ENCODE measurements at places on chromosomes 7 and 10.

DNA sequence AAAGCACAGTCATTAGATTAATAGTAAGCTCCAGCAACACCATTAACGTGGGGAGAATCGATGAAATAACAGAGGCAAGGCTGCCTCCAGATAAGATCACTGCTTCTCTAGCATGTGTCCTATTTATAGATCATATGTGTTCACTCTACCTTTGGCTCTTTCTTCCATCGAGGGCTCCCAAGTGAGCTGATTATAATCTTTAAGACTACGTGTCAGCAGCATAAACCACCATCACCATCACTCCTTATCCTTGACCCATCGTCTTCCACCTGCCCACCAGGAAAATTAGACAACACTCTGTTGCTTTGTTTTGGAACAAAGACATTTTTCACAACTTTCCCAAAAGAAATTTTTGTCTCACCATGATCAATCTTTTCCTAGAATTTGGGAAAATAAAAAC, 71.2 kb upstream of the CARD11 start:
- no peak for DNase-seq

GRCh38 chr7:83119494-83119893, 43.2 kb downstream of the PCLO start:
- no peak for DNase-seq

DNA sequence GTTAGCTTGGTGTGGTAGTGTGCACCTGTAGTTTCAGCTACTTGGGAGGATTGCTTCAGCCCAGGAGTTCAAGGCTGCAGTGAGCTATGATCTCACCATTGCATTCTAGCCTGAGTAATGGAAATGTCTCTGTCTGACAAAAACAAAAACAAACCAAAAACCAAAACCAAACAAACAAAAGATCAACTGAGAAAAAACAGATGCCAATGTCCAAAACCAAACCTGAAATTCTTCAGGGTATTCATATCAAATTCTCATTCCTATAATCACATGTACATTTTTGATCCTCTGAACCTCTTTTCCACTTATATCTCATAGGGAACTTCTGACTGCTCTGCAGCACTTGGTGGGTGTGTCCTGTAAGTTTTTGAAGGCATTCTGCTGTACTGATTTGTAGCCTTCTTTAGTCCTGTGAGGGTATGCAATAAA, 87.0 kb downstream of the CDK6 start:
- no peak for DNase-seq

DNA sequence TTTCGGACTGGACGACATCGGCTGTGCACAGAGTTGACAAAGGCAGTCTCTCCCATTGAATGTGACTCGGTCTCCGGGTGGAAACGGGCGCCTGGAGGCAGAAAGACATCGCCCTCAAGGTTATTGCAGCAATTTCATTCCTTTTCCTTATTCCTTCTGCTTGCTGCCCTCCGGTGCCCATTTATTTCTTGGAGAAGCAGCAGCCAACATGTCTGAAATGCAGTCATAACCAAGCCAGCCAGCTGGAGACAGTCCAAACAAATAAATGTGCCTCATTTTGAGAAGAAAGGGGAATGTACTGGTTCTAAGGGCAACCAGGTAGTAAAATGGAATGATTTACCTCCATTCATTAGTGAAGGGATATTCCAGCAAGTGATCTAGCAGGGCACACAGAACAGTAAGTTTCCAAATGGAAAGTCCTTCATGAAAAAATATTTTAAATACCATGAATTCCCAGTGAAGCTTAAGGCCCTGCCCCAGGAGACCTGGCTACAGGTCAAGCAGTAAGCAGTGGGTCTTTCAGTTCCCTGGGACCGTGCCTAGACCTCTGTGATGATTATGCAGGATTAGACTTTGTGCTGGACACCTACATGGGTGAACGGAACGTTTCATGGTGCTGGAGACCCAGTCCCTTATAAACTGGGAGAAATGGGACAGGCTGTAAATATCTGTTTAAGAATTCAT, 86.6 kb downstream of the ABLIM1 start:
- no peak for DNase-seq

DNA sequence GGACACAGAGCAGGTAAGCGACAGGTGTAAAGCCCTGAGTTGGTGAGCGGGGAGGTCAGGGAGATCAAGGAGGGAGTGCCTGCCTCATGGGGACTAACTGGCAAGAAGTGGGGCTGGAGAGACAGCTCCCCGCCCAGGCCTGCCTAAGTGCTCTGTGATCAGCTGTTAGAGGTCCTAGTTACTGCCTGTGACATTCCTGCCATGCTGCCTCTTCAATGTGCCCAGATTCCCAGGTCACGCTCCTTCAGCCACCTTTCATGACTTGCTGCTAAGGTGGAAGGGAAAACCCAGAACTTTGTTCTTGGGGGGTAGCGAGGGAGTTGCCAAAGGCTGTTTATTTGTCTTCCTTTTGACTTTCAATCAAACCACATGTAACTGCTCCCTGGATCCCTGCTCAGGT, 114.3 kb upstream of the ZNF438 start:
- no peak for DNase-seq

DNA sequence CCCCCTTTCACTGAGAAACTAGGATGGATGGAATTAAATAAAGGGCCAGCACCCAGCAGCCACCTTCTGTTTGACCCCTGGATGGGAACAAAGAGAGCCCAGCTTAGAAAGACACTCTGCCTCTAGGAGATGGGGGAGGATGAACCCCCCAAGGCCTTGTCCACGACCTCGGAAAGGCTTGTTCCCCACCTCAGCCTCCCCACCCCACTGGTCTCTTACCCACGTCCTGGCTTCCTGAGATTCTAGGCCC, 9.7 kb downstream of the ITPRIP start:
- no peak for DNase-seq

DNA sequence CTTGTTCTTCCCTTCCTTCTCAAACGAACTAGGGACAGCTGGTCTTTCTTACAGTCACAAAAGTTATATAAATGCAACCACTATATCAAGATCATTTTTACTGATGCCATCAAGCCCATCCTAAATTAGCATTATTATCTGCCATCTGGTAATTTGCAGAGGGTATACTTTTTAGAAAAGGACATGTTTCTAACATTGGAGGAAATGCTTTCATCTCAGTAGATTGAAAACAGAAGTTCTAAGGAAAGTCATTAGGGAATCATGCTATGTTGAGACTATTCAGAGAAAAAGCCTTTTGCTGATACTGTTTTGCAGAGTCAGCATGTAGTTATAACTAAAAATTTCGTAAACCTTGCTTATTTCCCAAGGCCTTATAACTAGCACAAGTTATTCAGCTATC, 146.7 kb downstream of the WNT2 start:
- no peak for DNase-seq

DNA sequence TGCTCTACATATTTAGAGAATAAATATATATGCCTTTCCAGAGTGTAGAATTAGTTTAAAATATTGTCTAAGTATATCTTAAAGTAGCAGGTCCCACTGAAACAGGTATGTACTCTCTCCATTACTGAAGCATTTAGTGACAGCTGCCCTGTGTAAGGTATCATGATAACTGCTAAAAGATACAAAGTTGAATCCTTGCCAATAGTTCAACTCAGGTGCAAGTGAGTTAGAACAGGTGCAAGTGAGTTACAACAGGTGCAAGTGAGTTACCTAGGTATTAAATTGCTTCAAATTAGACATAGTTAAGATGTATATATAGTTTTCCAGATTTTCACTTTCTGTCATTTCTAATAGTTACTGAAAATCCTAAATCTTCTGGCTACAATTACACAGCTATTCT, 119.1 kb downstream of the CNOT4 start:
- DNase-seq = no peak

DNA sequence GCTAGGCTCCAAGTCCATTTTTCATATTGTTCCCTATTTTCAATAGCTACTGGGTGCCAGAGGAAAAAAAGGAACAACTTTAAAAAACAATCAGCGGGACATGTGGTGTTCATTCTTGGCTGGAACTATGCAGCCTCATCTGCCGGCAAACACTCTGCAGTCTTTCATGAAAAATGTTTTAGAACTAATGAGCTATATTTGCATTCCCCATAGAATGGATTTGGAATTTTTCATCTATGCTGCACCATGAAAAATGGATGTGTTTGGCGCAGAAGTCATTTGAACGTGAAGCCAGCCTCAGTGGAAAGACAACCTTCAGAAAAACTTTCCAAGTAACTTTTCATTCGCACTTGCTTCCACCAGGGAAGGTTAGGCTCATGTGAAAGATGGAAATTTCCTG, 270.5 kb downstream of the SKAP2 start:
- DNase-seq = no peak

- no peak for DNase-seq
Measured at GRCh38 chr7:132280335-132280734, 295.9 kb downstream of the PLXNA4 start.

DNA sequence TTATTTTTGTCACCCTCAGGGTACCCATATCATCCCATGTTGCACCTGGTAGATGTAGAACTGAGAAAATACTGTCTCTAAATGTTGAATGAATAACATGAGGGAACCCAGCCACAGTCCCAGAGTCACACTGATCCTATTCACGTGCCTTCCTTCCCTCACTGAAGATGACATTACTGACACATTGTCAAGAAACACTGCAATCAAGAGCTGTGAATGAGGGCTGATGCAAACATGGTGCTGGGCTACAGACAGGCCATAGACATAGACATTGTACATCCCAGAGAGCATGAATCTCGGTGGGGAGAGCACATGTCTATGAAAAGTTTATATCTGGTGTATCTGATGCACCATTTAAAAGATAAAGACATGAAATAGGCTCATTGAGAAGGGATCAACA, 9.8 kb downstream of the SLC13A4 start:
- no peak for DNase-seq

- DNase-seq = no peak
Measured at GRCh38 chr10:3525832-3526449, 259.1 kb downstream of the KLF6 start.

- DNase-seq = no peak
Measured at GRCh38 chr7:76428868-76429805, 4.4 kb downstream of the ZP3 start.

DNA sequence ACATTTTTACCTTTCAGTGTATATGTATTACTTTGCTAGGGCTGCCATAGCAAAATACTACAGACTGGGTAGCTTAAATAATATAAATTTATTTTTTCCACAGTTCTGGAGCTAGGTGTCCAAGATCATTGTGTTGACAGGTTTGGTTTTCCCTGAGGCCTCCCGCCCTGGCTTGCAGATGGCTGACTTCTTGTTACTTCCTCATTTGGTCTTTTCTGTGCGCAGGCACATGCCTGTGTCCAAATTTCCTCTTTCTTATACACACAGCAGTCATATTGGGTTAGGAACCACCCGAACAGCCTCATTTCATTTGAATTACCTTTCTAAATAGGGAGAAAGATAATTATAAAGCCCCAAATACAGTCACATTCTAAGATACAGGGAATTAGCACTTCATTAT, 521.6 kb upstream of the SORCS1 start:
- DNase-seq = no peak

DNA sequence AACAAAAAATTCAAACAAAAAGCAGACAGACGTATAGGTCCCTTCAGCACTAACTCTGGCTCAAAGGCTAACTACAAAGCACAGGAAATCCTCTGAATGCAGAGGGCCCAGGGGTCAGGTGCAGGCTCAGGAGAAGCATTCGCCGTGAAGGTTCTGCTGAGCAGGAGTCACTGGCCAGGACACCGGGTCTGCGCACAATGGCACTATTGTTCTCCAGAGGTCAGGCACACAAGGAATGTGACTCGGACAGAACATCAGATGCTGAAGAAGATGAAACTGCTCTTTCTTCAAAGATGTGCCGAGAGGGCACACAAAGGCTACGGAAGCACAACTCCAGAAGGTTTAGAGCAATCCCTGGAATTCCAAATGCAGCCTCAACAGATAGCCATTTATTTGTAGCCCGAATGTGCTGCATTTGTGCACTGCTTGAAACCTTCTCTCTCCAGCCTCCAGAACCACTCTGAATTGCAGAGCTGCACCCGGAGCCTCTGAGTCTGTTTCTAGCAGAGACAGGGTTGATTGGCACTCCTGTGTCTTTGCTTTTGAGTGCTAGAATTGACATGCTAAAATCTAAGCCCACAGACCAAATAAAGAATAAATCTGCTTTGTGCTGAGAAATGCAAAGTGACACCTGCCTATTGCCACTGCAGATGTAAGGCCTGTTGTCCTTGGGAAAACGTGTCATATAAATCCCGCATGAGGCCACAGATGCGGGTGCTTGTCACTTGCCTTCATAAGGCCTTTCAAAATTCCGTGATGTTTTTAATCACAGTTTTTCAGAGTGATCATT, 85.4 kb upstream of the AFAP1L2 start:
- no peak for DNase-seq

- no peak for DNase-seq
Measured at GRCh38 chr7:138345567-138345966, 114.5 kb upstream of the TRIM24 start.

DNA sequence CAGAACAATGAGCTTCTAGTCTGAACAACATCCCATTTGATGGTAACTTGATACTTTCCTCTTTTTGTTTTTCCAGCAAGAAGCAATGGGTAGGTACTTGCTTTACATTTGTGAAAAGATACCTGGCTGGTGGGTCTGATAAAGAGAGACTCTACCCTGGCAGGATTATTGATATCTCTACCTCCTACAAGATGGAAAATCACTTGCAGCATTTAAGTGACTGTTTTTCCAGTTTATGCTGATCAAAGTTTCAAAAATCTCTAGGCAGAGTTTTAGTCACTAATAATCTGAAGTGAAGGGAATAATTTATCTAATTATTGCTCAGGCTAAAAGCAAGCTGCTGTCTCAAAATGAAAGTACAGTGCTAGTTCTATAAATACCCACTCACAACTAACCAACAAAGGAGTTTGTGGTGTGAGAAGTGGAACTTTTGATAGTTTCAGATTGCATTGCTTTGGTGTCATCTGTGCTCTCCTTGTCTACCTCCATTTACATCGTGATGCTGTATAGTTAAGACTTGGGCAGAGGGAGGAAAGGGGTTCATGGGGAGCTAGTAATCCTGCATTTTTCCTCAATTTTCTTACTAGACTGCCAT, 86.0 kb upstream of the ANKRD1 start:
- no peak for DNase-seq

- DNase-seq = no peak
Measured at GRCh38 chr7:1027242-1028043, 16.9 kb upstream of the GPR146 start.

DNA sequence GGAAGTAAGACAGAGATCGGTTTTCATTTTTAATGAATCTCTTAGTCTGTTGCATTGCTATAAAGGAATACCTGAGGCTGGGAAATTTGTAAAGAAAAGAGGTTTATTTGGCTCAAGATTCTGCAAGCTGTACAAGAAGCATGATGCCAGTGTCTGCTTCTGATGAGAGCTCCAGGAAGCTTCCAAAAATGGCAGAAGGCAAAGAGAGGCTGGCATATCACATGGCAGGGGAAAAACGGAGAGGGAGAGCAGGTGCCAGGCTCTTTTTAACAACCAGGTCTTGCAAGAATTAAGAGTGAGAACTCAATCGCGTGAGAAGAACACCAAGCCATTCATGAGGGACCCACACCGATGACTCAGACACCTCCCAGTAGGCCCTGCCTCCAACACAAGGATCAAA, 125.0 kb upstream of the THSD7A start:
- no peak for DNase-seq
